ENCODE measurements at places on chromosomes 16 and 17.

GRCh38 chr17:27535178-27535928 is 79.1 kb downstream of the KSR1 start:
- no peak for DNase-seq

DNA sequence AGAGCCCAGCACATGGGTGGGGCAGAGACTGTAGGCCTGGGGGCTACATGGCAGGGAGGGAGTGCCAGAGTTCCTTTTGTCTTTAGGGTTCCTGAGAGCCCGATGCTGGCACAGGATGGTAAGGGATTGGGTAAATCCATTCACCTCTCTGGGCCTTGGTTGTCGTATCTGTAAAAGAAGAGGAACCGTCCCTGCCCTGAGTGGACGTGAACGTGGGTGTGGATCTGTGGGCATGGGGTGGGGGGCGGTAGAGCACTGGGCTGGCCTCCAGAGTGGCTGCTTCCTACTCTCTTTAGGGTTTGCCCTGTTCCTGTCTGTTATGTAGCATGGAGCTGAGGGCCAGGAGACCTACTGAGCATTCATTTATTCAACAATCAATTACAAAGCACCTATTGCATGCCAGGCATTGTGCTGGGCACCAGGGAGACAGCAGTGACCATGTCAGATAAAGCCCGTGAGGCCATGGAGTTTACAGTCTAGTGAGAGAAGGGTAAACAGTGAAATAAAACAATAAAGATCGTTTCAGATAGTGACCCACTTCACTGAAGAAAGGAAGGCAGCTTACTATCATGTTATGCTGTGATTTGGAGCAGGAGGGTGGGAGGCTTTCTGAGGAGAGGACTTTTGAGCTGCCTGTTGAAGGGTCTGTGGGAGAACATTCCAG is 13.1 kb upstream of the TCAP start:
- no peak for DNase-seq

- DNase-seq, result no peak
Measured at GRCh38 chr17:38419508-38419981, 8.7 kb upstream of the ARHGAP23 start.

DNA sequence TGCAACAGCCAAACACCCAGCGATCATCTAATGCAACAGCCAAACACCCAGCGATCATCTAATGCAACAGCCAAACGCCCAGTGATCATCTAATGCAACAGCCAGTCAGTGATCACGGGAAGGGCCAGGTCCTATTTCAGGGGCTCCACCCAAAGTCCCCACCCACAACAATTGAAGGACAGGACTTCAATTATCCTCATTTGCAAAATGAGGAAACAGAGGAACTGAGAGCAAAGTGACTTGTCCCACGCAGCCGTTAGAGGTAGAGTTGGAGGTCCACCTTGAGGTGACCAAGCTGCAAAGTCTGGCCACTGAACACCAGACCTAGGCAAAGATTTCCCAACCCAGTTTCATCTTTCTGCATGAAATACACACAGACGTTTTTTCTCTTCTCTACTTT is 3.7 kb downstream of the ZG16B start:
- no peak for DNase-seq

DNA sequence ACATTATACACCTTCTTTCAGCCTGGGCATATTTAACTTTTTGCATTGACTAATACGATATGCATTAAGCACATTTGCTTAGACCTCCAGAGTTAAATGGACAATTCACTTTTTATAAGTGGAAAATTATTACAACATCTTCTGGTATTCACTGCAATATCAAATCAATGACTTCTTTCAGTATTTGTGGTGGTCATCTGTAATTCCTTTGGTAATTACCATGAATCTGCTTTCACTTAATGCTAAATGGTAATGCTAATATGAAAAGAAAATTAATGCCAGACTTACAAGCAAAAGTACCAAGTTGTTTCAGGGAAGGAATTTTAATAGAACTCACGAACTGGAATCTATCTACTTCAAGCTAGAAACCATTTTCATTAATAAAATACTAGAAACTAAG is 6.4 kb downstream of the GPATCH8 start:
- no peak for DNase-seq

DNA sequence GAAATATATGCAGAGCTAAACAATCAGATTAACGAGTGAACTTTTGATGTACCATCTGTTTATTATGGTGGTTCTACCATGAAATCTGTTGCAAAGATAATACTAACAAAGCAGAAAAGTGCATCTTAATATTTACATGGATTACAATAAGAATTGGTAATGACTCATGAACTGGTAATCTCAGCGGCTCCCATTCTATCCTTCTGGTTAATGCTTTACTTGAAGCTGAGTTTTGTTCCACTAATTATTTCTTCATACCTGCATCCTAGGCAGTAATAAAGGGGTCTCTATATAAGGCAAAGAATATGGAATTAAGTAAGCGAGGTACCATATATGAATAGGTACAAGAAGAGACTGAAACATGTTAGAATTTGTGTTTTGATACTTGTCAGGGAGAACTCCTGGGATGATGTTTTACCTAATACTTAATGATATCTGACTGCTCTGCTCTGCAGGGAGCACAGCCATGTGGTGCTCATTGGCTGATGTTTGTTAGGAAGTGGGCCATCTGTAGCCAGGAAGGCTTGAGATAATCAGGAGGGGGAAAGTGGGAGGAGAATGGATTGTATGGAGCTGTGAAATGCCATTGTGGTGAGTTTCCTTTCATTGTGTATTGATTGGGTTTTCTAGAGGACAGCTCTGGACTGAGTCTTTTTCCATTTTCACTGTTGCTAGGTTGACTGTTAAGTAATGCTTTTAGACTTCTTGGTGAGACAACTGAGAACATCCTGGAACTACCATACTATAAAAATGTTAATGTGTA is 52.6 kb downstream of the MAP2K6 start:
- DNase-seq, result no peak

- no peak for DNase-seq
Measured at GRCh38 chr16:59391617-59392364, 657.7 kb upstream of the GOT2 start.

- DNase-seq, result no peak
Measured at GRCh38 chr16:82657239-82657638, 30.5 kb downstream of the CDH13 start.

All from memory B cell (primary cell).